Activated CD4-positive, alpha-beta T cell treated with anti-CD3 and anti-CD28 coated beads, Interleukin-2, amount 10 ng/mL, durations not matched to agents 24 days and 14 days (primary cell): ENCODE measurements at places on chromosomes 4 and X.
A peak's percentile ranks its signal among the peaks of the same experiment; 100 is the strongest.

- DNase-seq, result no peak
Measured at GRCh38 chr4:58809366-58809765, 1699.2 kb upstream of the IGFBP7 start.

DNA sequence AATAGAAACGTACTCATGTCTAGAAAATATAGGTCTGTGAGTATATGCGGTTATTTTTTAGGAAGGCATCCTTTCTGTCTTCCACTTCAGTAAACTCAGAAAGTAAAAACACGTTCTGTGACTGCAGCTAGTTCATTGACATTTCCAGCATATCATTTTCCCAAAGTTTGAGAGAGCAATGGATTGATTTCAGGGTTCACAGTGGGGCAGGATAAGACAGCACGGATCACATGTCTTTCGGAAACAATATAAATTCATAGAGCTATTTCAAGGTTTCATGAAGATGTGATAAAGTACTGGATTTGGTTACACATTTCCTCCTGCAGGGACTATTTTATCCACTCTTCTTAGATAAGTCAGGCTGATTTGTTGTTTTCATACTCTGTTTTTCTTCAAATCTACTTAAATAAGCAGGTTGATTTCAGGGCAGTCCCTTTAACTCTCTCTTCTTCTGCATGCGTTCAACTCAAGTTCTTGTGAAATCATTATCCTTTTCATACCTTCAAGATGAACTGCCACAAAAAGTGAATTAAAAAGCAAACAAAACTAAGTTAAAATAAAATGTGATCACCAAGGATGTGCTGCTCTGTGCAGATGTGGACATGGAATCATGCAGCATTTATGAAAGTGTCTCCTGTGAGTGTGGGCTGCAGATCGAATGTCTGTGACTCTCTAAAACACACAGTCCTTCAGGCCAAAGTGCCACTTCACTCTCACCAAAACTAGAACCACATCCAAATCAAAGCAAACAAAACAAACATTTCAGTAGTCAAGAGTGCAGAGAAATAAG is 187.7 kb downstream of the UNC5C start:
- no peak for DNase-seq

DNA sequence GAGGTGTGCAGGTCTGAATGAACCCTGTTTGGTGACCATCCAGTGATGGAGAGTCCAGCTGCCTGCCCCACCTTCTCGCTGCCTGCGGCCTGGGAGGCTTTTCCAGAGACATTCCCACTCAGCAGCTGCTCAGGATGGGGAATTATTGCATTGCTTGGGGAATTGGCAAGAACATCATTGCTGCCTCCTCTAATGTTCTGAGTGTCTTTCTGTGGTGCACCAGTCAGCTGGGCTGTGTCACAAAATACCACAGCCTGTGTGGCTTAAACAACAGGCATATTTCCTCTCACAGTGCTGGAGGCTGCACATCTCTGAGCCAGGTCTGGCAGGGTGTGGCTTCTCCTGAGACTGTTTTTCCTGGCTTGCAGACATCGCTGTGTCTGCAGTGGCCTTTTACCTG is 86.8 kb upstream of the AFAP1 start:
- no peak for DNase-seq

GRCh38 chrX:111244235-111244750 is 26.0 kb downstream of the CAPN6 start:
- DNase-seq, result no peak

- no peak for DNase-seq
Measured at GRCh38 chr4:140252141-140252741, 98.3 kb upstream of the MAML3 start.

DNA sequence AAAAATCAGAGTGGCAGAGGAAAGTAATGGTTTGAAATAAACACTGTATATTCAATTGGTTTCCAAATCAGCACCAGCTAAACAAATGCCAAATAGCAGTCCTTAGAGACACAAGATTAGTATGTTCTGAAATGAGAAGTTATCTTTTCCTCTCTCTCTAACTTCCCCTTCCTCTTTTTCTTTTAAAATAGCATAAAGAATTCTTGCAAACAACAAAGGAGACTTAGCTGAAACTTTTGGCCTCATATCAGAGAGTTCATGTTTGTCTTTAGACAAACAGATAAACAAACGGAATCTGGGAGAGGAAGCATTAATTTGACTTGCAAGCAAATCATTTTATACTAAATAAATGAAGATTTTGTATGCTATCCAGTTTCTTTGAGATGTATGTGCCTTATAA is 399.0 kb downstream of the GBA3 start:
- DNase-seq, result no peak

GRCh38 chr4:181890911-181891310 is 352.3 kb upstream of the TENM3 start:
- DNase-seq, result no peak

- DNase-seq, result no peak
Measured at GRCh38 chr4:155402941-155403340, 26.2 kb upstream of the MAP9 start.

DNA sequence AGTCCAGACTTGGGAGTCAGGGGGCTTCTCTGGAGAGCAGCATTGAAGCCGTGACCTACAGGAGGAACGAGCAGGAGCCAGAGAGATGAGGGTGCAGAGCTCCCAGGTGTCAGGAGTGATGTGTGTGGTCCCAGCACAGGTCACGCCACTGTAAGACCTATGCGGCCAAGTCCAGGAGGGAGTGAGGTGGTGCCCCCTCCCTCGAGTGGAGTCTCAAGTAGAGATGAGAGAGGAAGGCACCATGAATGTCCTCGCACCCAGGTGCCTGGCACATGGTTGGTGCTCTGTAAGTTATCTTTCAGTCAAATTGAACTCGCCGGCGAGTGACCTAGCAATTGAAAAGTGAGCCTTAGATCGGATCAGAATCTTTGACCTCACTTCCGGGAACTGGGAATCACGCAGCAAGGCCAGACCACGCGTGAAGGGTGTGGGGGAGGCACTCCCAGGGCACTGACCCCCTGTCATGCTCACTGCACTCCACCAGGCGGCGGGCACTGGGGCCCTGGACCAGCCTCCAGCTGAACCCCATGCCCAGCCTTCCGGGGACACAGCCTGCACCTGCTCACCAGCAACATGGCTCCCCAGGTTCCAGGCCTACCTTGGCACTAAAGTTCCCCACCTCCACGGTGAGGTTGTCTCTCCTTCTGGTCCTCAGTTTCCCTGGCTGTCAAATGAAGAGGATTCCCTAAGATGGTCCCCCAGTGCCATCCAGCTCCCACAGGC is 127.4 kb downstream of the HMX1 start:
- no peak for DNase-seq

GRCh38 chr4:168588916-168589531 is 92.2 kb downstream of the PALLD start:
- DNase-seq, result no peak

DNA sequence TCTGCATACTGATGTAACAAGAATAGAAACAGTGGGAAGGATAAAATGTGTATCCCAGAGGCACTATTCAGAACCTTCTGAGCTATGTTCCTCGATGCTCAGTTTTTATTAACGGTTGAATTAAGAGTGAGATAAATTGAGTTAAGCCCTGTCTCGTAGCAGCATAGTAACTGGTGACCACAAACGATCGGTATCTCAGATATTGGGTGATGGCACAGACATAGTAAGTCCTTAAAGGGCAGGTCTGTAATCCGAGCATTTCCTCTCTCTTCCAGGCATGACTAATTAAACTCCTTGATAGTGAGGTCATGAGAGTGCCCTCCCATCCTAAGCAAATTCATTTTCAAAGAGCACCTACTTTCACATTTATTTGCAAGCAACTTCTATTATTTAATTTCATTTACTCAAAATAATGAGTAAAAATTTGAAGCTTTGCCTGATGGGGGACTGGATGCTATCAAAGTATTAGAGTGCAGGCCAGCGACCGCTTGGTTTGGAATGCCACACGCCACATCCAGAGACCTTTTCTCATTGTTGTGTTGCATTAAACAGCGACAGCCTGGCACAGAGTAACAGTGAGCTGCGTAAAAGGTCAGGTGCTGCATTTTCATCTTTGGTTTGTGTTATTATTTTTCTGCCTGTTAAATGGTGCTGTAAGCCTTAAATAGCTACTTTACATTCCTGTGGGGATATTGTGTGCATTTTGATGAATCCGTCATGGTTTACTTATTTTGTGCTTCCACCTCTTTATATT is 101.9 kb downstream of the PCDH7 start:
- no peak for DNase-seq

DNA sequence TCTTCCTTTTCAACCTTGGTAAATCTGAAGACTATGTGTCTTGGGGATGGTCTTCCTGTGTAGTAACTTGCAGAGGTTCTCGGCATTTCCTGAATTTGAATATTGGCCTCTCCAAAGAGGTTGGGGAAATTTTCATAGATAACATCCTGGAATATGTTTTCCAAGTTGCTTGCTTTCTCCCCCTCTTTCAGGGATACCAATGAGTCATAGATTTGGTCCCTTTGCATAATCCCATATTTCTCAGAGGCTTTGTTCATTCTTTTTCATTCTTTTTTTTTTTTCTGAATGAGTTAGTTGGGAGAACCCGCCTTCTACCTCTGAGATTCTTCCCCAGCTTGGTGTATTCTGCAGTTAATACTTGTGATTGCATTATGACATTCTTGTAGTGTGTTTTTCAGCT is 549.2 kb upstream of the AMOT start:
- DNase-seq, result no peak

GRCh38 chr4:109665783-109666485 is 37.3 kb downstream of the CASP6 start:
- no peak for DNase-seq

GRCh38 chrX:148466292-148466691 is 34.1 kb upstream of the AFF2 start:
- DNase-seq, result no peak

DNA sequence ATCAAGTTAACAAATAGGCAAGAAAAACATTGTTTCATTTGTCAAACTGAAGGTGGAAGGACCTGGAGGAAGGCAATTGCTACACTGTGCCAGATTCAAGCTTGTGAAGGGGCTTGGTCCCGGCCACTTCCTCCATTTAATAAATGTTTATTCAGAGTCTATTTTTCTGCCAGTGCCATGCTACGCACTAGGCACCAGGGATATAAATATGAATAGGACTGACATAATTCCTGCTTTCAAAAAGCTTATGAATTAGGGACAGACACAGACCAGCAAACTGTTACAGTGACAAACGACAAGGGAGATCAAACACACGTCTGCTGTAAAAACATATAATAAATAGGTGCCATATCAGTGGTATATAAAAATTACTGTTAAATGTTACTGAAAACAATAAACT is 571 bp downstream of the TLR6 start:
- peak; percentile 71 for DNase-seq

GRCh38 chr4:108336076-108336475 is 167.3 kb upstream of the LEF1 start:
- DNase-seq, result no peak

- DNase-seq, result no peak
Measured at GRCh38 chr4:94351319-94351718, 8.7 kb upstream of the HPGDS start.

- no peak for DNase-seq
Measured at GRCh38 chr4:95761871-95762270, 78.0 kb upstream of the PDHA2 start.
